ENCODE measurements at places on chromosomes 11 and 22.

DNA sequence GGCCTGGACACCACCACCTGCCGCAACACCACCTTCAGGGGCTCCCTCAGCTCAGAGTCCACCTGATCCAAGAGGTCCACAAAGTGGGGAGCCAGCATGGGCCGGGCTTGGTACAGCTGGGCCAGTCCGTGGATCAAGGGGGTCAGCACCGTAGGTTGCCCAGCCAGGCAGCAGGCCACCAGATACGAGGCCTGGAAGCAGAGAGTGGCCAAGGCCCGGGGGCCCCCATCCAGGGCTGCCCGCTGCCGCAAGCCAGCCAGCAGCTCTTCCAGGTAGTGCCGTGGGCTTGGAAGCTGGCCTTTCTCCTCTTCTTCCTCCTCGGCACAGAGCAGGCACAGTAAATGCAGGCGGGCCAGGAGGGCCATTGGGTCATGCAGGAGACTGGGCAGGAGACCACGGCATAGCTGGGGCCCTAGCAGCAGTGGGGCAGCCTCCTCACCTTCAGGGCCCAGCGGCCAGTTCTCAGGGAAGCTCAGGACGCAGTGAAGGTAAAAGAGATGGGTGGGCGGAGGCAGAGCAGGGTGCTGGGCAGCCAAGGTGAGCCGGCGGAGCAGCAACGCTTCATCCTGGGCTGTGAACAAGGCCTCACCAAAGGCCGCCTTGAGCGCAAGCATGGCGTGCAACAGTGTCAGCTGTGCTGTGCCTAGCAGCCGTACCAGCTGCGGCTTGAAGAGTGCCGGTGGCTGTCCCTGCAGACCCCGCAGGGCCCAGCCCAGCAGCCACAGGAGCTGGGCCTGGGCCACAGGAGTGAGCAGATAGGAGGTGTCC is 1.7 kb downstream of the AP5B1 start:
- DNase-seq, result no peak

DNA sequence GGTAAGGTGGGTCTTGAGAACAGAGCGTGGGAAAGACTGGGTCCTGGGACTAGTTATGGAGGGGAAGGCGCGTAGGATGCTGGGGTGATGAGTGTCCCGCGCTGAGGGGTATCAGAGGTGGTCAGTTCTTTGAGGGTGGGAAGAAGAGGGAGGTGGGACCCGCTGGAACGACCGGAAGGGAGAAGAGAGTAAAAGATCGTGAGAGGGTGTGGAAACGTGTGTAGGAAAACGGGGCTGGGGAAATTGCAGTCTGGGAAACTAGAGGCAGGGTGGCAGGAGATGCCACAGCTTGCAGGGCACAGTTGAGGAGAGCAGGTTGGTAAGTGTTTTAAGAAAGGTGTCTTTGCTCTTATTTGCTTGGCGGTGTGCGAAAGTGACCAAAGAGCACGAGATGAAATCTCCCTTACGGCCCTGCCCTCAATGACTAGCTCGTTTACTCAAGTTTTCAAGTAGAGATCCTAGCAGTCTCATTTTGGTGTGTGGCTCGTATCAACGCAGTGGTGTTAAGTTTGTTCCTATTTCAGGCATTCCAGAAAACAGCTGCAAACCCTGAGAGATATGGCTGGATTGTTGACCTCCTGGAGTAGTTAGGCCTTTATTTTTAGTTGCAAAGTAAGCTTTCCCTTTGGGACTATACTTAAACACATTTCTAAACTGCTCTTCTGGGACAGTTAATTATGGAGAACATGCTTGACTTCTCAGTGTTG is 615 bp downstream of the STT3A start:
- DNase-seq, result no peak

- peak; percentile 17 for DNase-seq
Measured at GRCh38 chr11:70733327-70734325, 335.3 kb downstream of the CTTN start.

- no peak for DNase-seq
Measured at GRCh38 chr11:108085672-108086071, 35.7 kb upstream of the ACAT1 start.

DNA sequence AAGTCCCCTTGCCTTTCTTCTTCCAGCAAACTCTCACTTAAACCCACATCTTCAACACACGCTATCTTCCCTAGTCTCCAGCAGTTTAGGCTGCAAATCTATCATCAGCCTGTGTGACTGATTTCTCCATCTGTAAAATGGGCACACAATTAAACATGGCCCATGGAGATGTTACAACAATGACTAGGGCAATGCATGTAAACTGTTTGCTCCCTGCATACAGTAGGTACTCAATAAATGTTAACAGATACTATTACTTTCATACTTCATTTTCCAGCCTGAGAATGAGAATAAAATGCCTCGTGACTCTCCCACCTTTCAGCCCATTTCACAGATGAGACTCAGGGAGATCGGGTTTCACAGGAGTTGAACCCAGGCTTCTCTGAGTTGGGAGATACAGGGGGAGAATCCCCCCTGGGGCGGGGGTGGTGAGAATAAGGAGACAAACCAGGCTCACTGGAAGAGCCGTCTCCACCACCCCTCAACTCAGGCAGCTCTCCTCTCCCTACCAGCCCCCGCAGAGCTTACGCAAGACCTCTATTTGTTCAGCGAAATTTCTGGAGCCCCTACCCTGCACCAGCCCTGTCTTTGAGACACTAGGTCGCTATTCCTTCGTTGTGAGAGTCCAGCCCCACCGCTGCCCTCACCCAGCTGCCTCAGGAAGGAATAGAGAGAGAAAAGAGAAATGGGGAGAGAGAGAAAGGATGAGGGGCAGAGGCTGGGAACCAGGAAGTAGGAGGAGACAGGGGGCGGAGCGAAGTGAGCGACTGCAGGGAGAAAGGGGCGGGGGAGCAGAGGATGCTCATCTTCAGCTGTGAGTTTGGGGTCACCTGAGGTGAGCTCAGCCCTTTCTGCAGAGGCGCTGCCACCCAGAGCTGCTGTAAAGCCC is 42.1 kb upstream of the KLHL35 start:
- DNase-seq, result no peak

DNA sequence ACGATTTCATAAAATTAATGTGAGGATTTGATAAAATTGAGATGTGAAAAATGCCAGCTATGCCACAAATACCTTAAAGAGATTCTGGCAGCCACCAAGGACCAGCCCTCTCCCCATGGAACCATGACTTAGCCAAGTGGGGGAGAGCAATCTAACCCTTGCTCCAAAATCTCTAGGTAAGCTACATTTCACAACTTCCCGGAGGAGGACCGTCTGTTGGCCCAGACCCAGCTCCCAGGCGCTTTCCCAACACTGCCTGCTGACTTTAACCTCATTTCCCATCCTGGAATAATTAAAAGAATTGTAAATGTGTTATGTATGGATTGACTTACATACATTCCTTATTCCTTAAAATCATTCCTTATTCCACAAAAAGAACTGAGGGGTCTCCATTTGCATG is 47.5 kb upstream of the TENM4 start:
- DNase-seq, result no peak
